ENCODE measurements at places on chromosomes 13 and 19.

GRCh38 chr13:111217641-111218040 lies 102.5 kb downstream of the ARHGEF7 start:
- DNase-seq, result no peak

- no peak for DNase-seq
Observed at GRCh38 chr19:47491358-47492136, 7.5 kb upstream of the KPTN start.

DNA sequence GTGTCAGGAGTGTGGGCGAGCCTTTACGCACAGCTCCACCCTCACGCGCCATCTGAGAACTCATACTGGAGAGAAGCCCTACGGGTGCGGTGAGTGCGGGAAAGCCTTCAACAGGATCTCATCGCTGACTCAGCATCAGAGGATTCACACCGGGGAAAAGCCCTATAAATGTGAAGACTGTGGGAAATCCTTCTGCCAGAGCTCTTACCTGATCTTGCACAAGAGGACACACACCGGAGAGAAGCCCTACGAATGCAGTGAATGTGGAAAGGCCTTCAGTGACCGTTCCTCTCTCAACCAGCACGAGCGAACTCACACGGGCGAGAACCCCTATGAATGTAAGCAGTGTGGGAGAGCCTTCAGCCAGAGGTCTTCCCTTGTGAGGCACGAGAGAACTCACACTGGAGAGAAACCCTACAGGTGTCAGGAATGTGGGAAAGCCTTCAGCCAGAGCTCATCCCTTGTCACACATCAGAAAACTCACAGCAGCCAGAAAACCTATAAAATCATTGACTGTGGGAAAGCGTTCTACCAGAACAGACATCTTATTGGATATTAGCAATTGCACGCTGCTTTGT lies 6.9 kb upstream of the ZNF555 start:
- no peak for DNase-seq

GRCh38 chr13:112688560-112689302 lies 1.1 kb upstream of the ATP11A start:
- peak; percentile 69 for DNase-seq

DNA sequence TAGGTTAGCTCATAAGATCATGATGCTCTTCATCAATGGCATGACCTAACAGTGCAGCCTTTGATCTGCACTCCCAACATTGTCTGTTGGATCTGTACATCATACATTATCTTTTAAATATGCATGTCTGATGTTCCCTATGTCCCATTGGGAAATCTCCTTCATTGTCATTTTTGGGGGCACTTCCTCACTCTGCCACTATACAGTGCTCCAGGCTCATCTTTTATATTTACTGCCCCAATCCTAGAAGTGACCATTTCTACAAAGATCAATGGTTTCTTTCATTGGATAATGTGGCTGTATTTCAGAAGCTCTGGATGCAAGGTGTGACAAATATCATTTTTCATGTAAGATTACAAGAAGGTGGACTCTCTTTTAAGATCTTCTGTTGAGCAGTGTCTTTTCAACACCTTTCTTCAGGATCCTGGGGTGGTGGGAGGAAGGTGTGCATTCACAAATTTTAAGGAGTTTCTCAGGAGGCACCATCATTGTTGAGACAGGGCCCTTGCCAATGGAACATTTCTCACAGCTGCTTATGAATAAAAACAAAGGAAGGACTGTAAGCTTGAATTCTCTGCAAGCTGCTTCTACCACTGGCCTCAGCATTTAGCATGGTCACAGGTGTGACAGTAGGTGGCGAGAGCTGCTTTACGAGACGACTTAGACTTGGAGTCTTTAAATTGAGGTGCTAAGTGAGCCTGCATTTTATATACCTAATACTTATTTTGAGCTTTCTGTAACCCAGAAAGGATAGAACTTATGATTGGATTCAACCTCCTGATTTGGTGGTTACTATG lies 403.0 kb downstream of the LMO7 start:
- no peak for DNase-seq

- no peak for DNase-seq
Observed at GRCh38 chr13:26735677-26736076, 24.9 kb downstream of the GPR12 start.

- peak; percentile 14 for DNase-seq
Observed at GRCh38 chr13:71290963-71291841, 575.8 kb downstream of the DACH1 start.

GRCh38 chr19:7869910-7870511 lies 4.2 kb downstream of the PRR36 start:
- peak; percentile 46 for DNase-seq

DNA sequence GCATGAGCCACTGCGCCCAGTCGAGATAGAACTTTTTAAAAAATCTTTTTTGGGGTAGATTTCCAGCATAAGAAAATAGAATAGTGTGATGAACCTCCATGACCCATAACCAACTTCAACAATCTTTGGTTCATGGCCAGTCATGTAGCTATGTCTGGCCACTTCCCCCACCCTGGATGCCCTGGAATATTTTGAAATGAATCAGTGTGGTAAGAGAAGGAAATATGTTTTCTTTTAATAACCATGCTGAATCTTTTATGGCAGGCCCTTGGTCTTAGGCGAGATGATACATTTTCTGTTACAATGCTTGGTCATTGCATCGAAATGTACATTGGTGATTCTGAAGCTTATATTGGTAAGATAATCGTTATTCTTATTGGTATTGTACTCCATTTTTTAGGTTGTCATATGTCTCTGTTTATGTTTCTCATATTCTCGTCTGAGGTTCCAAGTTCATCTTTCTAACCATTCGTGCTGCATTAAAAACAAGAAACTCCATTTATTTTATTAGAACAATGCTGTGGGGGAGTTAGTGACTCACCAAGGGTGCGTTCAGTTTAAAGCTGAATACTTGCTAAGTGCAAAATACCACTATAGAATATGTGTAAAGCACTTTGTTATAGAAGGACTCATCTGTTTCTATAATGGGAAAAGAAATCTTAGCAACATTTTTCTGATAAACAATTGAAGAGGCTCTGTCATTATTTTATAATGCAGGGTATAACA lies 16.4 kb upstream of the UPF3A start:
- DNase-seq, result no peak

GRCh38 chr19:40607311-40608239 lies 6.4 kb downstream of the LTBP4 start:
- no peak for DNase-seq

DNA sequence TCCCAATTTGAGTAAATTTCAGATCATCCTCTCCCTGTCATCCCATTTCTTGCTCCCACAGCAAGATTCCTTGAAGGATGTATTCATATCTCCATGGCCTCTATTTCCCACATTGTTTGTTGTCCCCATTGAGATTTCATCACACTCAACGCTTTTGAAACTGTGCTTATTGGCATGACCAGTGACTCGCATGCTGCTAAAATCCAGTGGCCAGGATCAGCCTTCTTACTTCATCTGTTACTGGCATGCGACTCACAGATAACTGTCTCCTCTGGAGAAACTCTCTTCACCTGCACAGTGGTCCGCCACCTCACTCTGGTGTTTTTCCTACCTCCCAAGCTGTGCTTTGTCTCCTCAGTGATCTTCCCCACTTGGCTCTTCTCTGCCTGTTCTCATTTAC lies 95.8 kb downstream of the WASF3 start:
- no peak for DNase-seq

DNA sequence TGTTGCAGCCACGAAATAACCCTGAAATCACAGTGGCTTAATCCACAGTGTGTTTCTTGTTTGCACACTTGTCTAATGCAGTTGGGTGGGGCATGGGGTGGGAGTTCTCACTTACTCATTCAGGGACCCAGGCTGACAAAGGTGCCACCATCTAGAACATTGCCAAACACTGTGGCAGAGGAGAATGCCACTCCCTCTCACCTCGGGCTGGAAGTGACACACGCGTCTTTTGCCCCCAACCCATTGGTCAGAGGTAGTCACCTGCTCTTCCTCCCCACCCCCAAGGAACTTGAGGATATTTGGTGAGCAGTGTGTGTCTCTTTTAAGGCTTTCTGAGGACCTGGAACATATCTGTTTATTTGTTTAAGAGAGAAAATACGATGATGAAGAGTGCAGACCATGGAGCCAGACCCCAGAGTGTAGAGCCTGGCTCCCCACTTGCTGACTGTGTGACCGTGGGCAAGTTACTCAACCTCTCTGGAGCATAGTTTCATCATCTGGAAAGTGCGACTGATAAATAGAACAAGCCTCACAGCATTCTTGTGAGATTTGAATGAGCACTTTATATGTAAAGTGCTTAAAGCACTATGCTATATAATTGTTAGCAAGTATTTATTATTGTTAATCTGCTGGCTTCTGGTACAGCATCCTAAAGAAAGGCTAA lies 17.4 kb downstream of the GPR183 start:
- DNase-seq, result peak; percentile 57

DNA sequence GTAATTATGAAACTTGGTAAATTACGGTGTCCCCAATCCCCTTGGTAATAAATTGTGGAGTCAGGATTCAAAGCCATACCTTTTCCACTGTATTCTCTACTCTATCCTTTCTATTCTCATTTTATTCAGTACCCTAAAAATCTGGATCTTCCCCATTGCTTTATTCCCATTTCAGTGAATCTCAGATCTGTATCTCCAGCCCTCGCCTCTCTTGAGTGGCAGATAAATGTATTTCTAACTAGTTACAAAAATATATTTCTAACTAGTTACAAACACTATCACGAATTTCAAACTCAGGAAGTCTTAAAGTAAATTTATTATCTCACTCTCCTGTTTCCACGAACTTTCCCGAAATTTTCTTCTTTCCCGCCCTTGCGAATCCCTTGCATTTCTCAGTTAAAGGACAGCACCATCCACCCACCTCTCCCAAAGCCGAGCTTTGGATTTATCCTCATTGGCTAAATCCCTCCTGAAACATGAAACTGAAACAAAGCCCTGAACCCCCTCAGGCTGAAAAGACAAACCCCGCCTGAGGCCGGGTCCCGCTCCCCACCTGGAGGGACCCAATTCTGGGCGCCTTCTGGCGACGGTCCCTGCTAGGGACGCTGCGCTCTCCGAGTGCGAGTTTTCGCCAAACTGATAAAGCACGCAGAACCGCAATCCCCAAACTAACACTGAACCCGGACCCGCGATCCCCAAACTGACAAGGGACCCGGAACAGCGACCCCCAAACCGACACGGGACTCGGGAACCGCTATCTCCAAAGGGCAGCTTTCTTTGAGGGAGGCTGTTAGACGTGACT lies 164.3 kb upstream of the PABPC3 start:
- no peak for DNase-seq

DNA sequence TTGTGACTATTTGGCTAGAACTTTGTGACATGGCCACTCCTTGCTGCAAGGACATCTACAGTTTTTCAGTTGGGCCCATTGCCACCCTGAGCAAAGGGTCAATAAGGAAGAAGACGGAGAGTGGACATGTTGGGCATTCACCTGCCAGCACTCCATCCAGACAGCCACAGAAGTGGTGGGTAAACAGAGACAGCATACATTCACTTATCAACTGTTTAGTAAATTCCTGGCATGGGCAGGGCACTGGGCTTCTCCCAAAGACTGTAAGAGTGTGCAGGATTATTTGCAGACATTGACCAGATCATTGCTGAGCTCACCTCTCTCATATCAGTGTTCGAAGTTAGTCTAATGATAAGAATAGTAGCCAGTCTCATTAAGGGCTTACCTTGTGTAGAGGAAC lies 29.2 kb downstream of the SIPA1L3 start:
- DNase-seq, result no peak

GRCh38 chr13:29279356-29280254 lies 315.9 kb downstream of the SLC7A1 start:
- no peak for DNase-seq

- no peak for DNase-seq
Observed at GRCh38 chr19:31676271-31677004, 327.2 kb upstream of the TSHZ3 start.

GRCh38 chr13:113952983-113953520 lies 20.8 kb downstream of the C13orf46 start:
- no peak for DNase-seq

- DNase-seq, result no peak
Observed at GRCh38 chr19:55118401-55118991, 1.1 kb upstream of the PPP1R12C start.

DNA sequence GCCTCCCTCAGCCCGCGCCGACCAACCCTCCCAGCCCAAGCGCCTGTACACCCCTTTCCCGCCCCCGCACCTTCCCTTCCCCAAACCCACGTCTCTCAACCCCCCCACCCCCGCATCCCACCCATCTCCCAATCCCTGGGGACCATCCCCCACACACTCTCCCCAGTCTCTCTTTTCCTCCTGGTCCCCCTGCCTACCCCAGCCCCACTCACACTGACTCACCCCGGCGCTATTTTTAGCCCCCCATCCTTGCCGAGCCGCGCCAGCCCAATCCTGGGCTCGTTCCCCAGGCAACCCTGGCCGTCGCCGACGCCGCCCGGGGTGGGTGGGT lies 11.7 kb downstream of the CIC start:
- peak; percentile 44 for DNase-seq

DNA sequence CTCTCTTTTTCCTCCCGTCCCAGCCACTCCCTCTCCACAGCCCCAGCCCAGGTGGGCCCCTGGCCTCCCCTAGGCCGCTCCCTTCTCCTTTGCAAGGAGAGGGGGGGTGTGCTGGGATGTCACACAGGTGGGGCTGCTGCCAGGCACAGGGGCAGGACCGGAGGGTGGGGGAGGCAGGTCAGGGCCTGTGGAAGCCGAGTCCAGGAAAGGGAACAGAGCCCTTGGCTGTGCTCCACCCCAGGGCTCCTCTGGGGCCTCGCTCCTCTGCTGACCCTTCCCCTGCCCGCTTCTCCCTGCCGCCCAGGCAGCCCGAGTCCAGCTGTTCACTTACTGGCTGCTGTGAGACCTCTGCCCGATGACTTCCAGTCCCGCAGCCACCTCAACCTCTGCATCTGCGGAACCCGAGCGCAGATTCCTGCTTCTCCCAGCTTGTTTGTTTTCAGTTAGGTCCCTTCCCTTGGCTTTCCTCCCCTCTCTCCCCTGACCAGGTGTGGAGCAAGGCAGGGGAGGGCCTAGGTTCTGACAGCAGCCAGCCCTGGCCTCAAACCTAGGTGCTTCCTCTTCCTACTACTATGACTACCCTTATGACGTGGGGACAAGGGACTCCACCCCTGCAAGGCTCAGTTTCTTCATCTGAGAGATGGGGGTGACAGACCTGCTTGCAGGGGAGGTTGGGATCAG lies 850 bp upstream of the KLK11 start:
- DNase-seq, result no peak

GRCh38 chr13:95150555-95150954 lies 150.7 kb downstream of the ABCC4 start:
- DNase-seq, result no peak

GRCh38 chr13:36057041-36057440 lies 74.1 kb downstream of the DCLK1 start:
- no peak for DNase-seq

- DNase-seq, result peak; percentile 70
Observed at GRCh38 chr19:38394488-38394887, 6.0 kb downstream of the SPRED3 start.

DNA sequence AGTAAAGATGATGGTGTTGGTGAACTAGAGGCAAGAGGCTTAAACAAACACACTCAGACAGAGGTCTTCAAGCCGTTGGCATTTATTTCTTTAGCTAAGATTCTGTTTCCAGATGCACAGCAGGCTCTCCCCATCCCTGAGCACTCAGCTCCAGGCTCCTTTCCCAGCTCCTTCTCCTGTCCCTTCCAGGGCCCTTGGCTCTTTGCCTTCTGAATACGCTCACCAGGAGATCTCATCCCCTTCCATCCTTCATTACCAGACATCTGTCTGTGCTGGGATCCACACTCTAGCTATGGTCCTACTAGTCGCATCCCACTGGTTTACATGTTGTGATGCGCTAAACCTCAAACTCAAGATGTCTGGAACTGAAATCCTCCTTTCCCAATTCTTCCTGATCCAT lies 25.3 kb upstream of the DOCK9 start:
- DNase-seq, result no peak

GRCh38 chr13:60143775-60144174 lies 20.0 kb downstream of the DIAPH3 start:
- no peak for DNase-seq

- DNase-seq, result peak; percentile 5
Observed at GRCh38 chr19:6424195-6424938, at the start of gene KHSRP. Gene KHSRP, minus strand, starts transcription at chr19:6424811. Its CDS starts 110 bp downstream, at chr19:6424701.
